ENCODE measurements at places on chromosomes 11 and 22.
A peak's percentile ranks its signal among the peaks of the same experiment; 100 is the strongest.

GRCh38 chr11:25211635-25212254 lies 714.9 kb downstream of the LUZP2 start:
- DNase-seq, result no peak

DNA sequence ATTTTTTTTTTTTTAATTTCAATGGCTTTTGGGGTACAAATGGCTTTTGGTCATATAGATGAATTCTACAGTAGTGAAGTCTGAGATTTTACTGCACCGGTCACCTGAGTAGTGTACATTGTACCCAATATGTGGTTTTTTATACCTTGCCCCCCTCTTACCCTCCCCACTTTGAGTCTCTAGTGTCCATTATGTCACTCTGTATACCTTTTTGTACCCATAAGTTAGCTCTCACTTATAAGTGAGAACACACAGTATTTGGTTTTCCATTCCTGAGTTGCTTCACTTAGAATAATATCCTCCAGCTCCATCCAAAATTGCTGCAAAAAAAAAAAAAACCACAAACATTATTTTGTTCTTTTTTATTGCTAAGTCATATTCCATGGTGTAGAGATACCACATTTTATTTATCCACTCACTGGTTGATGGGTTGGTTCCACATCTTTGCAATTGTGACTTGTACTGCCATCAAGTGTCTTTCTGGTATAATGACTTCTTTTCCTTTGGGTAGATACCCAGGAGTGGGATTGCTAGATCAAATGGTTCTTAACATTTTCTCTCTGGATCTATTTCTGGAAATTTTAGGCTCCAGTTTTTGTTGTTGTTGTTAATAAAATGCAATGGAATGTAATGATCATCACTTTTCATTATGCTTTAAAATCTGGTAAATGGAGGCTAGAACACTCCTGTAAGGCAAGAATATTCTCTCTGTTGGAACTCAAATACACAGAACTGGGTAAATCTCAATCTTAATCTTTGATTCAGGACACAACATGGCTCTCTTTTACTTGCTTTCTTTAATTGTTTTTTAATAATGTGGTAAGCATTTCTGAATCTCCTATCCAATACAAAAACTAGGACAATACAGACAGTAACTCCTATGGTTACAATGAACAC lies 10.3 kb downstream of the NEAT1 start:
- no peak for DNase-seq

DNA sequence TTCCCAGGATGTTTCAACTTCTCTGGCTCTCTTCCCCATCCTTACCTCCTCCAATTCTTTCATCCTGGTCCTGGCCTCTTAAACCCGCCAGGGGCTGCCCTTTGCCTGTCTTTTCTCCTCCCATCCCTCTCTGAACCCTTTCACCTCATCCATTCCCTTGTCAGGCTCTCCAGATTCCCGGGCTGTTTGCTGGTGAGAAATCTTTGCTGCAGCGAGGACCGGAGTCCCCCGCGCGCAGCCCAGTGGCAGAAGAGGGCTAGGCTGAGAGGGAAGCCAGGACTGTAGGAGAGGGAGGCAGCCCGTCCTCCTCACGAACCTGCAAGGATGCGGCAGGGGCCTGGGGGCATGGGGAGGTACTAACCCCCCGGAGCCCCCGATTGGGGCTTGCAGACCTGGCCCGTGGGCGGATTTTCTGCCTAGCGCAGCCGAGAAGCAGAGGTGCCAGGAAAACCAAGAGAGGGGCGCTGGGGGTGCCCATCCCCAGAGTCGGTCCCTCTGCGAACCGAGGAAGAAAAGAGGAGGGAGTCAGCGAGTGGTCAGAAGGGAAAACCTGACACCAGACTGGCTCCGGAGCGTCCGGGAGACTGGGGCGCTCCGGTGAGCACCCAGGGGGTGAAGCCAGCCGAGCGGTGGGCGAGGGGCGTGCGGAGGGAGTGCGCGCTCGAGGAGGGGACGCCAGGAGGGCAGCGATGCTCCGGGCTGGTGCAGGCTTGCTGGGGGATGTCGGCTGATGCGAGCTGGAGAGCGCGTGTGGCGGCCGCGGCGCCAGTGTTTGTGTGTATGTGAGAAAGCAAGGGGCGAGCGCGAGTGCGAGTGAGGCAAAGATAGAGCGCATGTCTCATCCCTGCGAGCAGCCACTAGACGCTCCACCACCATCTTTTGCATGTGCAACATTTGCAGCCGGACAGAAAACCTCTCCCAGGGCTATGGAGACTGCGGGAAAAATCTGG lies at the start of gene GRIA4:
GRIA4 (plus strand) TSS at position 242 of the 950 bp plus-strand sequence. CDS start 925 bp downstream, outside the sequence.
- DNase-seq, result peak; percentile 84

- peak; percentile 66 for DNase-seq
These were observed 98.4 kb downstream of the VPREB1 start for GRCh38 chr22:22342697-22343580.

DNA sequence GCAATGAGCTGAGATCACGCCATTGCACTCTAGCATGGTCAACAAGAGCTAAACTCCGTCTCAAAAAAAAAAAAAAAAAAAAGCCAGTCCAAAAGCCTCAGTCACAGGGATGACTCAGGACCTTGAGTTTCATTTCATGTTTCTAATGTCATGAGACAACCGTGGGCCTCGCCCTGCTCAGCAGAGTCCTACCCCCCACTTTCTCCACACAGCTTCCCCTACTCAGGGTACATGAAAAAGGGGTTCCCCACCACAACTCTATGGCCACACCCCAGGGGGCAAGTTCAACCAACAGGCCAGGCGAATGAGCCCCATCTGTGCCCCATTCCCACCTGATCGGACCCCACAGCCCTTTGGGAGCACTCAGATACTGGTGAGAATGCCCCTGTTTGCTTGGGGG lies 24.3 kb upstream of the ADA2 start:
- no peak for DNase-seq

GRCh38 chr11:34432822-34433221 lies 5.9 kb upstream of the CAT start:
- DNase-seq, result no peak

- DNase-seq, result no peak
These were observed 97.1 kb upstream of the ZC3H12C start for GRCh38 chr11:109996060-109996459.

- no peak for DNase-seq
These were observed at the start of gene APOL1 for GRCh38 chr22:36252754-36253522. Gene APOL1, plus strand, starts transcription at chr22:36253133. Its CDS starts 1,823 bp downstream, at chr22:36254956.

GRCh38 chr11:126153972-126154371 lies 57.5 kb downstream of the RPUSD4 start:
- DNase-seq, result no peak

GRCh38 chr11:26204101-26204500 lies 127.8 kb upstream of the ANO3 start:
- no peak for DNase-seq

GRCh38 chr22:25692397-25693267 lies 49.4 kb upstream of the MYO18B start:
- DNase-seq, result no peak

DNA sequence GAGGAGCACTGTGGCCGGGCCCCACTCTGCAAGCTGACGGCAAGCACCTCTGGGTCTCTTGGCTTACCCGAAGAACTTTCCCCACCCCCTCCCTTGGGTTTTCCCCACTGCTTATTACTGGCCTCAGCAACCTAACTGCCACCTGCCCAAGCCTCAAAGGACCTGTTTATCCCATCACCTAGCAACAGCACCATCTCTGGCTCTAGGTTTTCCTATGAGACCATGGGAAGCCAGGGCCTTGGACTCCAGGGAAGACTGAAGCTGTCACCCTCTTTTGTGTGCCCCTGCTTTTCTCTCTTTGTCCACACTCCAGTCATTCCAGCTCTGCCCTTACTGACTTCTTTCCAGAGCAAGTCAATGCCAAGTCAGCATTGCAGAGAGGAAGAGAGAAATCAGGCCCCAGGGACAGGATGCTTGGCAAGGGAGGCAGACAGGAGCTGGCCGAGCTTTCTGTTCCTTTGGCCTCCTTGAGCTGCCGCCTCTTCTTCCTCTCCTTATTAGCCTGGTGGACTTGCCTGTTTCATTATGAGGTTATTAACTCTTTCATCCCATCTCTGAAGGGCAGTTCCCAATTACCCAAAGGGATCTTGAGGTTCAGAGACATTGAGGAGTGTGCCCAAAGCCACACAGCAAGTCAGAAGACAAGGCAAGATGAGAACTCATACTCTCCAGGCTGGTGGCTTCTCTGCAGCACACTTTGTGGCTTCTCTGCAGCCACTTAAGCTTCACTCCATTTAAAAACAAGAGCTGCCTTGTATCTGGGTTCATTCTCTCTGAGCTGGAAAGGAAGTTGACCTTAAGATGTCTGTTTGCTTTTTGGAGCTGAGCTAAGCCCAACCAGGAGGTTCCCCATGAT lies at the start of gene SMIM35:
SMIM35 (minus strand) TSS at position 51 of the 856 bp plus-strand sequence. CDS start 206 bp downstream, outside the sequence.
- no peak for DNase-seq

- no peak for DNase-seq
These were observed 377.1 kb upstream of the ISX start for GRCh38 chr22:34688825-34689224.

- peak; percentile 38 for DNase-seq
These were observed 13.3 kb upstream of the CYP2R1 start for GRCh38 chr11:14905104-14906033.

Data from head of caudate nucleus (tissue), 42 donors.